ENCODE measurements at places on chromosomes 13 and 19.

- DNase-seq: no peak
Measured at GRCh38 chr19:39497996-39498797, 550 bp upstream of the DLL3 start.

DNA sequence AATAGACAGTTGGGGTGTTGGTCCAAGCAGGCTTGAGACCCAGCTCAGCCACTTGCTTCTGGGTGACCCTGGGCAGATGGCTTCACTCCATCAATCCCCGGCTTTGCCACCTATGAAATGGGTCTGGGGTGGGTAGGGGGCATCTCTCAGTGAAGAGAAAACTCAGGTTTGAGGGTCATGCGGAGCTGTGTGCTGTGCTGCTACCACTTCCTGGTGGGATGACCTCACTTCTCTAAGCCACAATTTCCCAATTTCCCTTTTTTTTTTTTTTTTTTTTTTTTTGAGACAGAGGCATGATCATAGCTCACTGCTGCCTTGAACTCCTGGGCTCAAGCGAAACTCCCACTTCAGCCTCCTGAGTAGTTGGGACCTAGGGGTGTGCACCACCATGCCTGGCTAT is 4.6 kb upstream of the PLAUR start:
- DNase-seq: no peak

DNA sequence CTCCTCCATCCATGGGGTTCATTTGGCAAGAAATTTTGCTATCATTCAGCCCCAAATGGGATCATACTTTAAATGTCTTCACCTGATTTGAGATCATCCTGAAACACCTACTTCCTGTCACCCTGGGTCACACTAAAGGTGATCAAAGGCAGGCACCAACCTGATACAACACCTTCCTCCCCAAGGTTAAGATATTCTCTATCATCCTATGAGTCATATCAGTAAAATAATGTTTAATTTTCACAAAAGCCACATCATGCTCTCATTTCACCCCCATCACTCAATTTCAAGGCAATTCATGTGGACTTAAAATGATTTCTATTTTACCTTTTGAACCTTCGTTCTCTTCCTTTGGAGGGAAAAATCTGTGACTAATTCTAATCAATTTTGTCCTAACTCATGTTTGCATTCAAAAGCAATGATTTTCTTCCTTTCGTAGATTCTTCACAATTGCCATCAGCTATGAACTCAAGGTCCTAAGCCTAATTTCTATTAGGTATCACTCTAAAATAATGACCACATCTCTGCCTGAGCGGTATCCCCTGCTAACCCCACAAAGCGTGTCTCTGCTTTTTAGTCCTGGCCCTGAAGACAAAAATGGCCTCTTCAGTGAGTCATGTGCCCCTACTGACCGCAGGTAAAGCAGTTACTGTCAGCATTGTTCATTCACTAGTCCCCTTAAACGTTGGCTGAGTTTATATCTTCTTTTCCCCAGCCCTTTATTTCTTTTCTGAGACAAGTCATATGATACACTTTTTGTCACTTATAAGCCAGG is 139.0 kb downstream of the SPRY2 start:
- DNase-seq: no peak

DNA sequence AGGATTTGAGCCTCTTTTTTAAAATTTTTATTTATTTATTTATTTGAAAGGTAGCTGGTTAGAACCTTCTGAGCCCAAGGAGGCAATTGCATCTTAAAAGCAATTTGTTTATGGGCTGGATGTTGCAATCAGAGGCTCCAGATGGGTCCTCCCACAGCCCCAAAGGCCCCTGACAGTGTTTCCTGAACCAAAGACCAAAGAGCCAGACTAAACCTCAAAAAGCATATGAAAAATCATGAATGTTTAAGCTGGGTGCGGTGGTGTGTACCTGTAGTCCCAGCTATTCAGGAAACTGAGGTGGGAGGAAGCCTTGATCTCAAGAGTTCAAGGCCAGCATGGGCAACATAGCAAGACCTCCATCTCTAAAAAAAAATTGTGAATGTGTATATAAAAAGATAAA is 67.8 kb upstream of the RGCC start:
- no peak for DNase-seq

DNA sequence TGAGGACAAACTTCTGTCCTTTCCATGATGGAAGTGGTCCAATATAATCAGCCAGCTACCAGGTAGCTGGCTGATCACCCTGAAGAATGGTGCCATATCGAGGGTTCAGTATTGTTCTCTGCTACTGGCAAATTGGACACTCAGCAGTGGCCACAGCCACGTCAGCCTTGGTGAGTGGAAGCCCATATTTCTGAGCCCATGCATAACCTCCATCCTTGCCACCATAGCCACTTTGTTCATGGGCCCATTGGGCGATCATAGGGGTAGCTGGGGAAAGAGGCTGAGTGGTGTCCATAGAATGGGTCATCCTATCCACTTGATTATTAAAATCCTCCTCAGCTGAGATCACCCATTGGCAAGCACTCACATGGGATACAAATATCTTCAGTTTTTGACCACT is 565.8 kb downstream of the IRS2 start:
- no peak for DNase-seq

DNA sequence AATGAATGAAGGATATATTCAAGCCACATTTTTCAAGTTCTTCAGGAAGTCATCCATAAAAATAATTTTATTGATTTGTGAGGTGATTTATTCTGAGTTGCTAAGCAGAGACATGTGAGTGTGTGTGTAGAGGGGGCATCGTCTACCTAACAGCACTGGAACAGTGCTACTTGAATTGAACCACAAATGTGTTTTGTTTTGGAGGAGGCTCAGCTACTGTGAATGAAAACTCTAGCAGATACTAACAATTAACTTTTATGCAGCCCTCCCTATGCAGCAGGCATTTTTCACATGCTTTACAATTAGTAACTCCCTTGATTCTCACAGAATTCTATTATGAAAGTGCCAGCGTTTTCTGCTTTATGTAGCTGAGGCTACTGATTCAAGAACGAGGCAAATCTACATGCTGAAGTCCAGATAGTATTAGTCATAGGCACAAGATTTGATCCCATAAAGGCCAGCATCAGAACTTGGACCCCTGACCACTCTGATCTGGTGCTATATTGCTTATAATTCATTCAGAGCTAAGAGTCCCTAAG is 103.7 kb downstream of the MYO16 start:
- DNase-seq: no peak

GRCh38 chr19:33171222-33171795 is 22.8 kb upstream of the LRP3 start:
- no peak for DNase-seq

All from activated T-helper 1 cell treated with anti-CD3 and anti-CD28 coated beads, Interleukin-12 subunit alpha, Interleukin-12 subunit beta, Interleukin-2, Interleukin-4 antibody, amounts not matched to agents 30 ng/mL and 10 ng/mL and 1 ng/mL, durations not matched to agents 14 hours and 24 hours and 36 hours (primary cell).